ENCODE measurements at places on chromosomes 7 and 10. TPM values are rescaled to one million over a fixed set of nuclear protein-coding genes. Genes with fewer than 3 reads are reported as not detected.

Gene NOC3L
- 12.0 TPM for total RNA-seq

- peak; percentile 49 for DNase-seq
These were observed 942 bp downstream of the TRAPPC14 start for GRCh38 chr7:100157334-100158228.

Gene CFAP58
- total RNA-seq = 1.1 TPM

Gene KEL
- total RNA-seq = not detected

GRCh38 chr10:129881641-129882040 is 82.4 kb downstream of the EBF3 start:
- no peak for DNase-seq

- no peak for DNase-seq
These were observed 814.8 kb downstream of the TNS3 start for GRCh38 chr7:46767071-46767470.

Gene EBLN1
- total RNA-seq = not detected

- DNase-seq = no peak
These were observed 371.8 kb downstream of the MDFIC start for GRCh38 chr7:115293628-115294240.

Gene ZNF32
- 32.5 TPM for total RNA-seq

Gene RBP3
- not detected for total RNA-seq

Gene C7orf57
- not detected for total RNA-seq

- DNase-seq = peak; percentile 11
These were observed 4.4 kb downstream of the ZNF32 start for GRCh38 chr10:43644252-43644651.

DNA sequence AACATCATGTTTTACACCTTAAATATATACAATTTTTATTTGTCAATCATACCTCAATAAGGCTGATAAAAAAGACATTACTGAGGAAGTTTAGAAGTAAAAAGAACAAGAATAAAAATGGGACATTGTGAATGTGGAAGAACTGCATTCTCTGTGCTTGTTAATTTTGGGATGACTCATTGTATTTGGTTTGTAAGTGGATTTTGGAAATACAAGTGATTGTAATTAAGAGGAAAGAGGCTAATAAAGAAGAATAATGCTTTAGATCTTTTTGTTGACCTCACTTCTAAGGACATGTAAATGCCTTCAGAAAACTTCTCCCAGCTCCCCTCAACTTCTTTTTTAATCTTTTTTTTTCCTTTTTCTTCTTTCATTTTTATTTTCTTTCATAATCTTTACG is 76.0 kb downstream of the HGF start:
- no peak for DNase-seq

GRCh38 chr10:121411004-121411403 is 187.2 kb downstream of the FGFR2 start:
- no peak for DNase-seq

Gene ANAPC16
- 46.4 TPM for total RNA-seq

DNA sequence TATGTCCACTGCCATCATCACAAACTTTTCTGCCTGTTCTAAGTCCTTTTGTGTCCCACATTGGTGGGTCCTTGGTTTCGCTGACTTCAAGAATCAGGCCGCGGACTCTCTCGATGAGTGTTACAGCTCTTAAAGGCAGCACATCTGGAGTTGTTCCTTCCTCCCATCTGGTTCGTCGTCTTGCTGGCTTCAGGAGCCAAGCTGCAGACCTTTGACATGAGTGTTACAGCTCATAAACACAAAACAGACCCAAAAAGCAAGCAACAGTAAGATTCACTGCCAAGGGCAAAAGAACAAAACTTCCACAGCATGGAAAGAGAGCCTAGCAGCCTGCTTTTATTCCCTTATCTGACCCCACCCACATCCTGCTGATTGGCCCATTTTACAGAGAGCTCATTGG is 30.2 kb downstream of the ASNS start:
- no peak for DNase-seq

Gene AKR1C4
- not detected for total RNA-seq

DNA sequence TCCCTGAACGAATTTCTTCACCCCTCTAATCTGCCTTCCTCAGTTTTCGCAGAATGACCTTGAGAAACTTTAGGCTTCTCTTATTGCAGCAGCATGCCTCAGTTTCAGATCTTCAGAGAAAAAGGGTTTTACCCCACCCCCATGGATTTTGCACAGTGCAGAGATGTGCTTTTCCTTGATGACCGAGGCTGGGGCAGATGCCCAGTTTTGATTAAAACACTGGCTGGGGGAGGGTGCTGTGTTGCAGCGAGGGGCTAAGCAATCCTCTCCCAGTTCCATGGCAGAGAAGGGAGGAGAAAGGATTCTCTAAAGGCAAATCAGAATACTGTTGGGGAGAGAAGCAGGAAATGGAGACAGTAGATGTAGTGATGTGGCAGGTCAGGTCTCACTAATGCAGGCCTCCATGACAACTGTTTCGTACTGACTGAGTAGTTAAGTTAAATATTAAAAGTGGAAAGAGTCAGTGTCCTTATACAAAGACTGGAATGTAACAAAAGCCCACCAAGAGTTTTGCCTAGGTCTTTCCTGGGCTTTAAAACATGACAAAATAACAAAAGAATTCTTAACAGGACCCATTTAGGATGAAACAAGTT is 50.8 kb upstream of the PDZD8 start:
- DNase-seq = no peak

DNA sequence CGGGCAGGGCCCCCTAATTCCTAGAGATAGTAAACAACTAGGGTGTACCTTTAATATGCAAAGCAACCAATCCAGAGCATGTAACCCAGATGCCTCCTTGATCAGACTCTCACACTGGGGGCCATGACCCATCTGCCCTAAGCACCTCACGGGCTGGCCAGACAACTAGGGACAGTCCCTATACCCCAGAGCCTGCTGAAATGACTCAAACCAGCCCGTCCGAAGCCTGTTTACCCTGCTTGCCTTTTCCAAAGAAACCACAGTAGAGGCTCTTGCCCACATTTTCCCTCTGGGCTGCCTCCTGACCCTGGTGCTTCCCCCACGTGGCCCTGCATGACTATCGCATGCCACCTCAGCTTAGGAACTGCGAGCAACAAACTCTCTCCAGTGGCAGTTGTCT is 46.2 kb downstream of the RGS10 start:
- DNase-seq = no peak

GRCh38 chr7:96085953-96086352 is 235.9 kb downstream of the SLC25A13 start:
- no peak for DNase-seq

- DNase-seq = no peak
These were observed 185.2 kb upstream of the ITGB1 start for GRCh38 chr10:33143160-33143728.

Gene EVX1
- not detected for total RNA-seq

Gene STEAP1
- total RNA-seq = 1.8 TPM

- no peak for DNase-seq
These were observed 454.7 kb downstream of the TYW1 start for GRCh38 chr7:67451306-67451705.

Gene ZDHHC6
- 15.9 TPM for total RNA-seq

DNA sequence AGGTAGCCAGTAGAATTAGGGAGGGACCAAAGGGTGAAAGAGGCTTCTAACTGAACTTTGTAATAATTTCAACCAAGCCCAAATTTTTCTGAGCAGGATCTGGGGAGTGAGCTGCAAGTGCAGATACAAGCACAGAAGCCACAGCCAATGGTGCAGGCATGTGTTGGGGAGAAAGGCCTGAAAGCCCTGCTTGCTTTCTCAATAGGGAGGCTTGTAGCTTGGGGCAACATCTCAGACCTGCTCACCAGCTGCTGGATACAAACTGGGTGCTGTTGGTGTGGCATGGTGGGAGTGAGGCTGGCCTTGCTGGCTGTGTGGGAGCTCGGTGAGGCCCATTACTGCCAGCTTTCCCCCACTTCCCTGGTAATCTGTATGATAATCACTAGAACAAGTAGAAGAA is 688.5 kb upstream of the SEMA3D start:
- no peak for DNase-seq

- no peak for DNase-seq
These were observed 97.0 kb upstream of the RET start for GRCh38 chr10:42979721-42980467.

Gene CLEC2L
- not detected for total RNA-seq

GRCh38 chr7:14420768-14421167 is 431.3 kb upstream of the ETV1 start:
- DNase-seq = no peak

GRCh38 chr10:117761695-117762094 is 219.1 kb downstream of the EMX2 start:
- no peak for DNase-seq

Gene CDK14
- total RNA-seq = 1.6 TPM

Gene C10orf67
- total RNA-seq = not detected

Gene UCMA
- not detected for total RNA-seq

All from lung microvascular endothelial cell (primary cell).